ENCODE measurements at places on chromosomes 11 and 22. TPM values are rescaled to one million over a fixed set of nuclear protein-coding genes. Genes with fewer than 3 reads are reported as not detected.

The OR5M11 gene
- total RNA-seq: not detected

The ANKK1 gene
- total RNA-seq: not detected

DNA sequence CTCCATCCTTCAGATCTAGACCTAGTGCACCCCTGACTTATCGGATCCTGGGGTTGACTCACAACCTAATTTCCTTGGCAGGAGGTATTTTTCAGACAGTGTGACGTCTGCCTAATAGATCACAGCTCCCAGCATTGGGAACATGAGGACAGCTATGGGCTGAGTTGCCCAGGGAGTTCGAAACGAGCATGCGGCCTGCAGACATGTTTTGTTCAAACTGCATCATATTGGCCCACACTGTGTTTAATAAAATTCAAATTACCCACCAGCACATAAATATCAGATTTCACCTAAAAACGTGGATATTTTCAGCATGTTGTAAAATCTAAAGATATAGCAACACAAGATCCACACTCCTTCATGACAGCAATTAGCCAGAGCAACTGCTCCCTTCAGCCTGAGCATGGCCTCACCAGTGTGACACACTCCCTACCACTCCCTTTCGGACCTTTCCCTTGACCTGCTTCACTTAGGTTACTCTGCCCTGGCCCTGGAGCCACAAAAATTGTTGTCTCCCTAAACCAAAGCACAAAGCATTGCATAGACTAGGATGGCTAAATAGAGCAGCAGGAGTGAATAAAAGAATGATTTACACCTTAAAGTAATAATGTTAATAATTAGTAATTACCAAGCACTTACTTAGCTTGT lies 53.6 kb upstream of the USP47 start:
- H3K27ac ChIP-seq: no peak overlapping the region
- no peaks in the 10 kb centered on the region for H3K4me1 ChIP-seq

GRCh38 chr11:16278273-16278672 lies 78.1 kb downstream of the SOX6 start:
- H3K4me3 ChIP-seq: no peak overlapping the region
- no peak overlapping the region for H3K27ac ChIP-seq
- H3K4me1 ChIP-seq: no peaks in the 10 kb centered on the region
- no peaks in the 10 kb centered on the region for H3K36me3 ChIP-seq
- DNase-seq: no peak
- H3K27me3 ChIP-seq: no peaks in the 10 kb centered on the region

DNA sequence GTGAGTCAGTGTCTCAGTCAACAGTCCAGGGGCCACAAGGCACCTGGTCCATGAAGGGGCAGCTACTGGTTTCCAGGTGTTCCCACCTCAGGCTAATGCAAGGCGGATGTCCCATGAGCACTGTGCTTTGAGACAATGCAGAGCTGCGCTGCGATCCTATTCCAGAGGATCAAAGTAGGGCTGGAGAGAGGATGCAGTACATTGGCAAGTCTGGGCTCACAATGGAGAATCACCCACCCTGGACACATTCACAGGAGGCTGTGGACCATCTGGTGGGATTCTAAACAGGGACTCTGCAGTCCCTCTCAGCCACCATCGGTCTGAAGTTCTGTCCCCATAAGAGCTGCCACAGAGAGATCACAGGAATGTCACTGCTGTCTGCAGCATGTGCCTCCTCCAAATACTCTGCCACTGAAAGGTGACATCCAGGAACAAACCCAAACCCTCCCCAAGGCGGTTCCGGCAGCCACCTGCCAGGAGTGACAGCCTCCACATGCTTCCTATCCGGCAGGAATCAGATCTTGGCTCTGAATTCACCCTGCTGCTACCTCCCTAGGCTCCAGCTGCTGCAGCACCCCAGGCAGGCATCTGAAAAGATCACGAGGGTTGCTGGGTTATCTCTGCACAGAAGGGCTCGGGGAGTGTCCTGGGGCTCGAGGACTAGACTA lies 45.3 kb upstream of the SERPIND1 start:
- H3K4me1 ChIP-seq: no peaks in the 10 kb centered on the region
- H3K27ac ChIP-seq: no peak overlapping the region
- no peak for DNase-seq
